Pancreas (tissue), 10 donors: ENCODE measurements at places on chromosomes 1 and 21. TPM values are rescaled to one million over a fixed set of nuclear protein-coding genes. Genes with fewer than 3 reads are reported as not detected.

GRCh38 chr21:46194374-46195334, 10.4 kb upstream of the SPATC1L start:
- no peak overlapping the region for H3K27ac ChIP-seq
- no peak overlapping the region for H3K4me3 ChIP-seq
- DNase-seq, result no peak
- peaks cover 6% of the 10 kb centered on the region for H3K36me3 ChIP-seq
- no peaks in the 10 kb centered on the region for H3K4me1 ChIP-seq
- H3K27me3 ChIP-seq, result no peaks in the 10 kb centered on the region

DNA sequence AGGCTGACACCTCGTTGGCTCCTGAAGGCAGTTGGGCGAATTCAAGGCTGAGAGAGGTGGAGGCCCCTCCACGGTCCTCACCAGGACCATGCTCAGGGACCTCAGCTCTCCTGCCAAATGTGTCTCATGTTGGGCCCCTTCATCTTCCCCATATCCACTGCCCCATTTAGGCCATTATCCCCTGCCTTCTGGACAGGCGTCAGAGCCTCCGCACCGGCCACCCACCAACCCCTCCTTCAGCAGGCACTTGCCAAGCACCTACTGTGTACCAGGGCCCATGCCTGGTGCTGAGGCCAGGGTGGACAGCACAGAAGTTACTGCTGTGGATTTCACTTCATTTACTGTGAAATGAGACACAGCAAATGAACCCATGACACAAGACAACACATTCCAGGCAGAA, 325.8 kb downstream of the MATN1 start:
- no peak overlapping the region for H3K4me3 ChIP-seq
- peak; percentile 13 for DNase-seq
- no peaks in the 10 kb centered on the region for H3K36me3 ChIP-seq
- no peaks in the 10 kb centered on the region for H3K27me3 ChIP-seq
- no peak overlapping the region for H3K27ac ChIP-seq
- H3K4me1 ChIP-seq, result no peaks in the 10 kb centered on the region

DNA sequence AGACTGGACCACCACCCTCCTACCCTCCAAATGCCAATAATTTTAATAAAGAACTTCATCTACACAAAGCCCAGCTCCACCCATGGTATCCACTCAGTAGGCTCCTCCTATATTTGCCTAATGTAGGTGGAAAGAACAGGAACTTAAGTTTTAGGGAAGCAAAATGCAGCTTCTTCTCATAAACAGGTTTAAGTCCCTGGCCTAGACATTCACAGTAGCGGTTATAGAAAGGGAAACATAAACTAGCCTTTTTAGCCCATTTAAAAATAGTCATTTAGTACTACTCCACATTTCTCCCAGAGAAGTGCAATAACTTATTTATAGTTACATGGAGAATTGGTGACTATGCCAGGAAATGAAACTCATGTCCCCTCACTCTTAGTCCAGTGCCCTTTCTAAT, 56.6 kb upstream of the CPLANE2 start:
- no peak overlapping the region for H3K27ac ChIP-seq
- no peak overlapping the region for H3K4me3 ChIP-seq
- H3K27me3 ChIP-seq, result no peaks in the 10 kb centered on the region
- H3K36me3 ChIP-seq, result peaks cover 4% of the 10 kb centered on the region
- no peaks in the 10 kb centered on the region for H3K4me1 ChIP-seq

GRCh38 chr1:152811671-152812070, at the start of gene LCE1B:
TSS of gene LCE1B (plus strand) at chr1:152811971. CDS start at chr1:152812447, 476 bp downstream.
- H3K27me3 ChIP-seq, result no peaks in the 10 kb centered on the region
- H3K36me3 ChIP-seq, result no peaks in the 10 kb centered on the region
- H3K4me3 ChIP-seq, result no peak within 1 kb of the TSS
- DNase-seq, result no peak
- no peak within 1 kb of the TSS for H3K27ac ChIP-seq
- H3K4me1 ChIP-seq, result no peaks in the 10 kb centered on the region

GRCh38 chr1:211484755-211485479, 7.0 kb downstream of the RD3 start:
- no peaks in the 10 kb centered on the region for H3K4me1 ChIP-seq
- H3K27me3 ChIP-seq, result no peaks in the 10 kb centered on the region
- no peak overlapping the region for H3K27ac ChIP-seq
- DNase-seq, result no peak
- no peak overlapping the region for H3K4me3 ChIP-seq

- no peak overlapping the region for H3K4me3 ChIP-seq
- no peak overlapping the region for H3K27ac ChIP-seq
- H3K27me3 ChIP-seq, result no peaks in the 10 kb centered on the region
- H3K4me1 ChIP-seq, result peaks cover 19% of the 10 kb centered on the region
- H3K36me3 ChIP-seq, result peaks cover 21% of the 10 kb centered on the region
Measured at GRCh38 chr1:185159966-185160365, 3.0 kb downstream of the SWT1 start.

DNA sequence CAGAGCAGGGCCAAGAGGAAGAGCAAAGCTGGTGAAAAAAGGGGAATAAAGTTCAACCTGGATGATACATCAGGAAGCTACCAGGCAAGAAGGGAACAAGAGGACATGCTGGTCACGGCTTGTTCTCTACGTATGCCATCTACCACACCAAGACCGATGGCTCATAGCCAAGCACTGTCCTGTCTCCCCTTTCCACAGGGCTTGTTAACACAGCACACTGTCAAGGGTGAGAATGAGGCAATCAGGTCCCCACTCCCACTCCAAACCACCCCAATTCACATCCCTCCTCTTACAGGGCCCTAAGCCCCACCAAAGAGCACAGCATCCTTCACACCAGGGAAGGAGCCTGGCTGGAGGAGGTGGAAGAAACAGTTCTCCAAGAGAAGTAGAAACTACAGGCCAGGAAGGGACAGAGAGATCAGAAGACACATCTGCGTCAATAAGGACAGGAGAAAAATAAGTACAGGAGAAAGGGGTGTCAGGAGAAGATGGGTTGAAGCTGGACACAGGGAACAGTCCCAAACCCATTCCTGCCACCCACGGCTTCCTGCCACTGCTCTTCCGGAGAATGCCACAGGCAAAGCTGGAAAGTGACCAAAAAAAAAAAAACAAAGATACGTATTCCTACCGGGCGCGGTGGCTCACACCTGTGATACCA, 923 bp upstream of the SHC1 start:
- peak overlapping the region; percentile 90 for H3K27ac ChIP-seq
- H3K36me3 ChIP-seq, result peaks cover 7% of the 10 kb centered on the region
- no peak for DNase-seq
- no peak overlapping the region for H3K4me3 ChIP-seq

- H3K4me1 ChIP-seq, result no peaks in the 10 kb centered on the region
- no peak overlapping the region for H3K4me3 ChIP-seq
- no peaks in the 10 kb centered on the region for H3K36me3 ChIP-seq
- no peaks in the 10 kb centered on the region for H3K27me3 ChIP-seq
- no peak for DNase-seq
Measured at GRCh38 chr1:35377555-35377954, 109.0 kb downstream of the ZMYM4 start.

DNA sequence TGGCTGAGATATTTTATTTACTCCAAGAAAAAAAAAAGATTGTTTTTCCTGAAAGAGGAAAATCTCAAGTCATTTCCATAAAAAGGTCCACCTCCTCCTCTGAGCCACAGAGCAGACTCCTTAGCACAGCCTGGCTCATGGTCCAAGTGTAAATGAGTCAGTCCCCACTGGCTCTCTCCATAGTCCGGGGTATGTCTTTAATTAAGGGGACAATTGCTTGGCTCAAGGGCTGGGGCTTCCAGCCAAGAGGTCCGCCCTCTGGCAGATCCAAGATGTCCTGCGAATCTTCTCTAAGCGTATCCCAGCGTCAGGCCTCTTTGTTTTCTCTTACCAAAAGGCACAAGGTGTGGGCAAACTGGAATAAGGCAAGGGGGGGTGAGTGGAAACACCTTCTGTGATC, 33.3 kb downstream of the FOXD2 start:
- no peak overlapping the region for H3K27ac ChIP-seq
- H3K4me1 ChIP-seq, result no peaks in the 10 kb centered on the region
- H3K27me3 ChIP-seq, result no peaks in the 10 kb centered on the region
- no peaks in the 10 kb centered on the region for H3K36me3 ChIP-seq
- no peak for DNase-seq

GRCh38 chr1:119771016-119771415, 2.3 kb upstream of the HMGCS2 start:
- H3K36me3 ChIP-seq, result no peaks in the 10 kb centered on the region
- no peak for DNase-seq
- H3K4me3 ChIP-seq, result no peak overlapping the region
- no peak overlapping the region for H3K27ac ChIP-seq
- H3K27me3 ChIP-seq, result no peaks in the 10 kb centered on the region
- H3K4me1 ChIP-seq, result peaks cover 25% of the 10 kb centered on the region

DNA sequence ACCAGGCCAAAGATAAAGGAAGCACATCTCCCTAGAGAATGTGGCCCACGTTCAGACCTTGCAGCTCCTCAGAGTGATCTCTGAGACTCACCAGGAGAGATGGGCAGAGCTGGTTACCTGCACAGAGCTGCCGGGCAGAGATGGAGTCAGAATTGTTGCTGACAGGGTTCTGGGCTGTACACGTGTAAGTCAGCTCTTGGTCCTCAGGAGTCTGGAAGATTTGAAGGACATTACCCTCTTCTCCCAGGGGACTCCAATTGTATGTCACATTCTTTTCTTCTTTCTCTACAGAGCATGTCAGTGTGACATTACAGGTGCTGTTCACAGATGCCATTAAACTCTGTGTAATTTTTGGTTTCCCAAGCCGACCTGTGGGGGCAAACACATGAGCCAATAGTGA, 25.5 kb downstream of the CD84 start:
- no peaks in the 10 kb centered on the region for H3K36me3 ChIP-seq
- no peak for DNase-seq
- no peak overlapping the region for H3K27ac ChIP-seq
- H3K27me3 ChIP-seq, result no peaks in the 10 kb centered on the region

GRCh38 chr1:7628273-7628672, 142.8 kb upstream of the VAMP3 start:
- no peaks in the 10 kb centered on the region for H3K36me3 ChIP-seq
- H3K27ac ChIP-seq, result no peak overlapping the region
- H3K4me3 ChIP-seq, result no peak overlapping the region
- DNase-seq, result no peak

DNA sequence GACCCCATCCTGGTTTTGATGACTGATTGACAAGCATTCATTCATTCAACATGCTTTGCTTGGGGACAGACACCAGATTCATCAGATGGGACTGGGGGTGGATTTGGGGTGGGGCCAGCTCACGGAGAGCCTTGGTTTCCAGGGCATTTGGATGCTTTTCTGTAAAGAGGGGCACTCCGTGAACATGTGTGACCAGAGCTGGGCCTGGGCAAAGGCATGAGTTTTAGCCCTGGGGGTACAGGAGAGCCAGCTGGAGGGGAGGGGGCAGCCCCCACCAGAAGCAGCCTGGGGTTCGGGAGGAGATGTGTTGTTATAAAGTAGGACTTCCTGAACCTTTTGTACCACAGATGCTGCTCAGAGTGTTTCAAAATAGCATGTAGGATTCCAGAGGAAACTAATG, 99.7 kb downstream of the RIPK4 start:
- H3K4me3 ChIP-seq, result no peak overlapping the region
- H3K4me1 ChIP-seq, result no peaks in the 10 kb centered on the region
- DNase-seq, result no peak
- H3K27me3 ChIP-seq, result no peaks in the 10 kb centered on the region

DNA sequence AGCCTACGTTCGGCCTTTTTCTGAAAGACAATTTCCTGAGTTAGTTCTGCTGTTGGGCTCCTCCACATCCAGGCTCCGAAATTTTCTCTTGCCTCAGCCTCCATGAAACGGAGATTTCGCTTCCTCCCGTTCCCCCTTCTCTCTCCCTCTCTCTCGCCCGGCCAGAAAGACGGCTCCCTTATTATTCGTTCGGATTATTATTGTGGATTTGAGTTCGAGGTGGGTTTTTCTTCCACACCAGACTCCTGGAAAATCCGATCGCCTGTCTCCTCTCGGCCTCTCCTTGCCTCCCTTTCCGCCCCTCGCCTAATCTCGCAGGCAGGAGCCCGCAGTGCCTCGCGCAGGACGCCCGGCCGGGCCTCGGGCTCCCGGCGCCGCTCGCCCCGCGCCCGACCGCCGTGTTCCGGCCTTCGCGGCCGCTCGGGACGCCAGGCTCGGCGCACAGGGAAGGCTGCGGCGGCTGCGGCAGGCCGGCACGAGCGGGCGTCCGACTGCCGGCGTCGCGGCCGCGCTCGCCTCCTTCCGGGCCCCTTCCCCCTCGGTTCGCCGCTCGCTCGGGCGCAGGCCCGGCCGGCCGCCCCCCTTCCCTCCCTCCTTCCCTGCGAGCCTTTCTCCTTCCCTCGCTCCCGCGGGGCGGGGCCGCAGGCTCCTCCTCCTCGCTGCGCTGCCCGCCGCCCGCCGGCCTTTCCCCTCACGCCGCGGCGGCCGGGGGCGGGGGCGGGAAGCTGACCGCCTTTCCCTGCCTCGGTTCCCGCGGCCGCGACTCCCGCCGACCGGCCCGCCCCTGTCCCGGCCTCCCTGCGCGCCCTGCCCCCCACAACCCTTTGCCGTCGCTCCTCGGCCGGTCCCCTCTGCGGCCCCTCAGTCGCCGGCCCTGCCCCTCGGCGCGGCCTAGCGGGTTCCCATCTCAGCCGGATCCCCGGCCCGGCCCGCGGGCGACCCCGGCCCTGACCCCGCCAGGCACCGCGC, at the start of gene ARHGEF11:
ARHGEF11 (minus strand) TSS at position 493 of the 969 bp plus-strand sequence. CDS start 1,412 bp downstream, outside the sequence.
- no peaks in the 10 kb centered on the region for H3K27me3 ChIP-seq
- H3K27ac ChIP-seq, result peak within 1 kb of the TSS; percentile 55
- DNase-seq, result peak; percentile 94
- peaks cover 30% of the 10 kb centered on the region for H3K4me1 ChIP-seq

DNA sequence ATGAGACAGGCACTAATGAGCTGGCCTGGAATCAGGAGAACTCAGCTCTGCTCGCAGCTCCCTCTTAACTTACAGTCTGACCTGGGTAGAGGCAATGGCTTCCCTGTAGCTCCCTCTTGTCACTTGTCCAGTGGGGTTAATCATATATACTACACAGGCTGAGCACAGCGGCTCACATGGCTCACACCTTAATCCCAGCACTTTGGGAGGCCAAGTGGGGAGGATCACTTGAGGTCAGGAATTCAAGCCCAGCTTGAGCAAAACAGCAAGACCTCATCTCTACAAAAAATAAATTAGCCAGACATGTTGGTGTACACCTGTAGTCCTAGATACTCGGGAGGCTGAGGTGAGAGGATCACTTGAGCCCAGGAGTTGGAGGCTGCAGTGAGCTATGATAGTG, 4.2 kb downstream of the S100A6 start:
- H3K27me3 ChIP-seq, result no peaks in the 10 kb centered on the region
- H3K27ac ChIP-seq, result no peak overlapping the region
- no peaks in the 10 kb centered on the region for H3K4me1 ChIP-seq
- no peak overlapping the region for H3K4me3 ChIP-seq

DNA sequence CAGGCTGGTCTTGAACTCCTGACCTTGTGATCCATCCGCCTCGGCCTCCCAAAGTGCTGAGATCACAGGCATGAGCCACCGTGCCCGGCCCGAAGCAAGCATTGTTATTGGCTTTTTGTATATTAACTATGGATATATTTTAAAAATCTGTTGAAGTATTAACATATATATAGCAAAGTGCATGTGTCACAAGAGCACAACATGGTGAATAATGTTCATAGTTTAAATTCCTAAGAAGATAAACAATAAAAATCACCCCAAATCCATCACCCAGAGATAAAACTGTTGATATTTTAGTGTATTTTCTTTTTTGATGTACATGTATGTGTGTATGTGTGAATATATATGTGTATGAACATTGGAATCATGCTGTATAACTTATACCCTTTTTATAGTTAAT, 9.1 kb upstream of the FOXE3 start:
- H3K4me1 ChIP-seq, result no peaks in the 10 kb centered on the region
- H3K36me3 ChIP-seq, result no peaks in the 10 kb centered on the region
- DNase-seq, result no peak

Gene UBE2U
- total RNA-seq, result 0.67 TPM

Gene RBP7
- 2.1 TPM for total RNA-seq

Gene OR2T33
- total RNA-seq, result not detected

Gene FASLG
- total RNA-seq, result 0.21 TPM

Gene MSH4
- total RNA-seq, result 0.14 TPM

Gene KCNE2
- total RNA-seq, result not detected

Gene NPR1
- 6.9 TPM for total RNA-seq

Gene RGS13
- not detected for total RNA-seq

Gene RAB42
- total RNA-seq, result 0.39 TPM

Gene RIPK4
- total RNA-seq, result 15.8 TPM
